Stimulated activated CD8-positive, alpha-beta memory T cell treated with anti-CD3 and anti-CD28 coated beads, Interleukin-2, amount 100 ng/mL, for 1 hour (primary cell): ENCODE measurements at places on chromosomes 13 and 19.

DNA sequence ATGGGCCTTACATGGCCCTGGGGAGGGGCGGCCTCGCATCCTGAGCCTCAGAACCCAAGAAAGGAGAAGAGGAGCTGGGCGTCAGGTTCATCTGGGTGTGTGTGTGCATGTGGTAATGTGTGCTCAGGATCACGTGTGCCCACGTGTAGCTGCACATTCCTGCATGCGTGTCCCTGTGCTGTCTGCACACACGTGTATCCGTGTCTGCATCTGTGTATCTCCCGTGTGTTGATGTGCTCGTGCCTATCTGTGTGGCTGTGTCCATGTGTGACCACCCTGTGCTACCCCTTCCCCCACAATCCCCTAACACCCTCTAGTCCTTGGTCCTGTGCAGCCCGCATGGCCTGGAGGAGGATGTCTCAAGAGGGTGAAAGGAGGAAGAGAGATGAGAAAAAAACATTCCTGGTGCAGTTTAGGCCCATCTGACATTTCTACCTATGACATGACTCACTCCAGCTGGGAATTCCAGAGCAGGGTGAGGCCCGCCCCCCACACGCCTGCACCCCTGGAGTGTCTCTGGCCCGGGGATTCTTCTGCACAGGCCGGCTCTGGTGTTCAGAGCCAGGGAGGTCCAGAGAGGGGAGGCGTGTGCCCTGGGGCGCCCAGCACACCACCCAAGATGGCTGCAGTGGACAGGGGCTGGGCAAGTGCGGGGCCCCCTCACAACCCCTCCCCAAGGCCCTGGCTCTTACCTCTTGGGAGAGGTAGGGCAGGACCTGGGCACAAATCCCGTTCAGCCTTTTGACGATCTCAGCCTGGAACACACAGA, 7.1 kb downstream of the TLE5 start:
- DNase-seq = no peak

DNA sequence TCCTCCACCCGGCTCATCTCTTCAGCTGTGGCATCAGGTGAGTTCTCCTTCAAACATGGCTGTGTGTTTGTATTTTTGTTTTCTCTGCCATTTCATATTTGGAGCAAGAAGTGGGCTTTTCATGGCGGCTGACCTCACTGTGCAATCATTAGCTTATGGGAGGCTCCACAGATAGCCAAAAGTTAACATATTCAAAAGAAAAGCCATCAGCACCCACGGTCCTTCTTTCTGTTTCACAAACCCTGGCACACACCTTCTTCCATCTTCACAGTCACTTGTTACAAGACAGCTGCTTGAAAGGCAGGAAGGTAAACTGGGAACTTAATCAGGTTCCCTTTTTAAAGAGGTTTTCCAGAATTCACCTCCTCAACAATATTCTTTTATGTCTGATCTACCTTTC, 69.3 kb upstream of the ATP12A start:
- no peak for DNase-seq

DNA sequence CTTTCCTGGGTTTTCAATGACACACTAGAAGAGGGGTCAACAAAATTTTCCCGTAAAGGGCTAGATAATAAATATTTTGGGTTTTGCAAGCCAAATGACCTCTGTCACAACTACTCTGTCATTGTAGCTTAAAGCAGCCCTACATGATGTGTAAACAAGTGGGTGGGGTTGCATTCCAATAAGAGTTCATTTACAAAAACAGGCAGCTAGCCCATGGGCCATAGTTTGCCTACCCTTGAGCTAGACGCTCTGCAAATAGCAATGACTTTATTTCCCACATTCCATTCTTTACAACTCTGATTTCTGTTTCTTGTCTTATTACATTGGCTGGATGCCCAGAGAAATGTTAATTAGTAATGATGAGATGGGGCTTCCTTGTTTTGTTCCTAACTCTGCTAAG, 76.0 kb downstream of the ZNF557 start:
- no peak for DNase-seq

- DNase-seq = no peak
Observed at GRCh38 chr19:27884376-27884775, 1328.6 kb downstream of the UQCRFS1 start.

DNA sequence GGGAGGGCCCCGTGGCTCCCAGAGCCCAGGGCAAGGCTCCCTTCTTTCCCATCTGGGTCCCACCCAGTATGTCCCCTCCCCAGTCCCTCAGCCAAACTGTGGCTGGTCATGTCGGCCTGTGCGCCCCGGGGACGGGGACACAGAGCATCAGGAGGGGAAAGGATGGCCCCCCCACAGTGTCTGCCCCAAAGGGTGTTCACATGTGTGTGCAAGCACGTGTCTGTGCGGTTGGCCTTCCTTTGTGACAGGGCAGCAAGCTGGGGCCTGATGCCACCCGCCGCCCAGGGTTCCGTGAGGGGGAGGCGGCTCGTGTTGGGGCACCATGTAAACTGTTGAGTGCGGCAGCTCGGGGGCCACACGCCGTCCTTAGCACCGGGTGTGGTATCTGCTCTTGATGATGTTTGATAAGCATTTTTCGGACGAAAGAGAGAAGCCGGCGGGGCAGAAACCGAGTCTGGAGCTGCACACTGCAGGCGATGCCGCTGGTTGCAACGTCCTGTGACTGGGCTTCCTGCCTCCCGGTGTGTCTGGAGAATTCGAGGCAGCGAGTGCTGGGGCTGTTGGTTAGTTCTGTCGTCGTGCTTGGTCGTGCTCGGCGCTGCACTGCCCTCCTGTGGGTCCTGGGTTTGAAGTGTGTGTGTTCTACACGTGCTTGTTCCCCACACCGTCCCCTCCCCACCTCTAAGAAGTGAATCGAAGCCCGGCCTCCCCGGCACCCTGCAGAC, 18.4 kb downstream of the GNA11 start:
- no peak for DNase-seq
